ENCODE measurements at places on chromosomes 1 and 21. TPM values are rescaled to one million over a fixed set of nuclear protein-coding genes. Genes with fewer than 3 reads are reported as not detected.

DNA sequence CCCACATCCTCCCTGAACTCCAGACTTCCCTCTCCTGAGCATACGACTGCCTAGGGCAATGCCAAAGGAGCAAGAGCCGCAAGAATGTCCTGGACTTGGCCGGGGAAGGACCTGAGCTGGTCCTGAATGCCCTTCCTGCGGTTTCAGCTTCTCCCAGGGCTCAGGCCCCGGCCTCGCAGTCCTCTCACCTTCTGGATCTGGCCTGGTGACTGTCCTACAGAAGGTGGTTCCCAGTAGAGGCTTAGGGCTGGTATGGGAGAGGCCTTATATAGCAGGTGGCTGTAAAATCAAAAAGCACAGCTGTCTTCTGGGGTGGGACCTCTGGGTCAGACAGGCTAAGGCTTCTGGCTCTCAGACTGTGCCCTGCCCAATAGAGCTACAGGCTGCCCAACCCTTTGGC is at the start of gene LYPD8:
Gene LYPD8, minus strand, starts transcription at position 243 of the 400 bp plus-strand sequence. CDS start 4,678 bp downstream, outside the sequence.
- H3K27me3 ChIP-seq, result no peaks in the 10 kb centered on the region
- peak within 1 kb of the TSS; percentile 67 for H3K27ac ChIP-seq
- H3K36me3 ChIP-seq, result no peaks in the 10 kb centered on the region
- peak within 1 kb of the TSS; percentile 14 for H3K4me3 ChIP-seq
- DNase-seq, result peak; percentile 46
- peaks cover 13% of the 10 kb centered on the region for H3K4me1 ChIP-seq

DNA sequence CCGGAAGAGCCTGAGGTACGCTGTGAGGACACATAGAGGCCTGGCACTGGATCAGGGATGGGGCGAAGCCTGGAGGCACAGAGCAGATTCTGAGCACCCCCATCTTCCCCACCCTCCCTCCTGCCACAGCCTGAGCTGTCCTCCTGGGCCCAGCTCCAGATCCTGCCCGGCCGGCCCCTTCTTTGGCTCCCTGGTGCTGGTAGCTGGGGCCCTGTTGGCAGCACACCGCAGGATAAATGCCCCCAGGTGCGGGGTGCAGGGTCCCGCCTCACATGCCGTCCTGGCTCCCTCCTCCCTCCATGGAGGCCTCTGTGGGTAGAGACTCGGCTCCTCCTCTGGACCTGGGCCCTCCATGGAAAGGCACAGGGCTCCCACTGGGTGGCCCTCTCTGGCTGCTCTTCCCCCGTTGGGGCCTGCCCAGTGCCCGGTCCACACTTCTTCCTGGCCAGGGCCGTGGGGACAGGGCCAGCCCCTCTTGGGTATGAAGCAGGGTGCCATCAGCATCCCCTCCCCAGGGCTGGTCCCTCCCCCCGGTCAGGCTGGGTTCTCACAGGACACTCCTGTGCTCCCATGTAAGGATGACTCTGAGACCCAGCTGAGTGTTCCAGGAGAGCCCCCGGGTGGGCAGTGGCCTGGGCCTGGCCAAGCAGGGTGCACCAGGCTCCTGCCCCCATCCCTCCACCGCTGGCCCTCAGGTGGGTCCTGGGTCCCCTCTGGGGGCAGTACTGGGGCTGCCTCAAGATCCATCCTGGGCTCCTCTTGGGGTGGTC is 1.1 kb upstream of the OBSCN start:
- no peaks in the 10 kb centered on the region for H3K27me3 ChIP-seq
- no peak overlapping the region for H3K4me3 ChIP-seq
- no peaks in the 10 kb centered on the region for H3K36me3 ChIP-seq
- no peak for DNase-seq
- H3K4me1 ChIP-seq, result no peaks in the 10 kb centered on the region

- no peaks in the 10 kb centered on the region for H3K36me3 ChIP-seq
- no peak overlapping the region for H3K4me3 ChIP-seq
- H3K27ac ChIP-seq, result no peak overlapping the region
- H3K27me3 ChIP-seq, result no peaks in the 10 kb centered on the region
- no peaks in the 10 kb centered on the region for H3K4me1 ChIP-seq
- no peak for DNase-seq
Measured at GRCh38 chr1:224041032-224041431, 72.9 kb upstream of the FBXO28 start.

TTC24 gene
- total RNA-seq, result not detected

DNA sequence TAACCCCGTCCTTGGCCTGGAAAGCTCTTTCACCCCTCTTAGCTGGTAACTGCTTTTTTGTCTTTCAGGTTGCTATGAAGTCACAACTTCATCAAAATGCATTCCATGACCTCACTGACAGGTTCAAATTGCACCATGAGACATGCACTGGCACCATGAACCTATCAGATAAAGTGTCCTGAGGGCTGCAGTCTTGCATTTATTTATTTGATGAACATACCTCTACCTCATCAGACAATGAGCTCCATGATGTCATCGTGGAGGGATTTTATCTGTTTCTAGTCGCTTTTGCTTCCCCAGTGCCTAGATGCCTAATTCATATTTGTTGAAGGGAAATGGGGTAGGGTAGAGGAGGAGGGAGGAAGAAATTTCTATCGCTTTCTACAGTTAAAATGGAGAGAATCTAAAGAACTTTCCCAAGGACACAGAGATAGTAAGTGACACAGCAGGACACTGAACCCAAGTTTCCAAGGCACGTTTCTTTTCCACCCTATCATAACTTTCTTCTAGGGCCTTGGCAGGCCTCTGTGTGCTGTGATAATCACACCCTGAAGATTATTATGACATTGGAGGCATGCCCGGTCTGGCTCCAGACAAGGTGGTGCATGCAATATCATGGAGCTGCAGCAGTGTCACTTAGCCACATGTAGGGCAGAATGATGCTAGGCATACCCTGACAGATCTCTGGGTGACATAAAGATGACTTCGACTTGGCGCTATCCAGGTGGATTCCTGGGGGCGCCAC is 69.5 kb downstream of the CD58 start:
- H3K27me3 ChIP-seq, result no peaks in the 10 kb centered on the region
- no peak overlapping the region for H3K4me3 ChIP-seq
- H3K36me3 ChIP-seq, result no peaks in the 10 kb centered on the region

SDF4 gene
- total RNA-seq, result 202 TPM

- no peak overlapping the region for H3K27ac ChIP-seq
- H3K27me3 ChIP-seq, result no peaks in the 10 kb centered on the region
- no peak for DNase-seq
- peaks cover 5% of the 10 kb centered on the region for H3K4me1 ChIP-seq
- H3K36me3 ChIP-seq, result no peaks in the 10 kb centered on the region
Measured at GRCh38 chr21:45126204-45126626, 51.8 kb downstream of the ADARB1 start.

FAM20B gene
- total RNA-seq, result 38.9 TPM

DNA sequence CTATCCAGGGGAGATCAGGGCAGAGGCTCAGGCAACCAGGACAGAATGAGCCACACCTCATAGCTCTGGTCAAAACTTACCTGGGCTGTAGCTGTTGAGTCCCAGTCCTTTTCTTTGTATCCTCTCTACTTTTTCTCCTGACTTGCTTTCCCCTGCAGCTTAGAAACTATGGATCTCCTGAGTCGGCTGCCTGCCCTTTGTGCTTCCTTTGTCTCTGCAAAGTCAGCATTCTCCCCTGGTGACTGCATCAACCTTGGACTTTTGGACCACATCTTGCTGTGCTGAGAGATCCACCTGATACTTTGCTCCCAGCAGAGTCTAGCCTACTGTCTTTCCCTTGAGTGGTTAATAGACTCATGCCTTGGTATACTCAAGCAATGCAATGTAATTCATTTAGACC is 353.3 kb downstream of the SIPA1L2 start:
- no peak overlapping the region for H3K27ac ChIP-seq
- H3K36me3 ChIP-seq, result no peaks in the 10 kb centered on the region
- no peak for DNase-seq
- no peak overlapping the region for H3K4me3 ChIP-seq
- no peaks in the 10 kb centered on the region for H3K27me3 ChIP-seq

KCNN3 gene
- 0.99 TPM for total RNA-seq

GRCh38 chr1:114718661-114719423 is 2.3 kb upstream of the NRAS start:
- H3K27ac ChIP-seq, result no peak overlapping the region
- DNase-seq, result no peak
- peaks cover 6% of the 10 kb centered on the region for H3K36me3 ChIP-seq
- H3K4me1 ChIP-seq, result peaks cover 10% of the 10 kb centered on the region
- H3K27me3 ChIP-seq, result no peaks in the 10 kb centered on the region
- H3K4me3 ChIP-seq, result no peak overlapping the region

CRABP2 gene
- 1.2 TPM for total RNA-seq

HS2ST1 gene
- 21.3 TPM for total RNA-seq

- H3K4me3 ChIP-seq, result no peak overlapping the region
- no peaks in the 10 kb centered on the region for H3K4me1 ChIP-seq
- H3K27ac ChIP-seq, result no peak overlapping the region
- no peaks in the 10 kb centered on the region for H3K36me3 ChIP-seq
- no peaks in the 10 kb centered on the region for H3K27me3 ChIP-seq
Measured at GRCh38 chr1:85124091-85124490, 75.8 kb upstream of the MCOLN3 start.

ERRFI1 gene
- total RNA-seq, result 22.3 TPM

TRIM17 gene
- 0.21 TPM for total RNA-seq

DNA sequence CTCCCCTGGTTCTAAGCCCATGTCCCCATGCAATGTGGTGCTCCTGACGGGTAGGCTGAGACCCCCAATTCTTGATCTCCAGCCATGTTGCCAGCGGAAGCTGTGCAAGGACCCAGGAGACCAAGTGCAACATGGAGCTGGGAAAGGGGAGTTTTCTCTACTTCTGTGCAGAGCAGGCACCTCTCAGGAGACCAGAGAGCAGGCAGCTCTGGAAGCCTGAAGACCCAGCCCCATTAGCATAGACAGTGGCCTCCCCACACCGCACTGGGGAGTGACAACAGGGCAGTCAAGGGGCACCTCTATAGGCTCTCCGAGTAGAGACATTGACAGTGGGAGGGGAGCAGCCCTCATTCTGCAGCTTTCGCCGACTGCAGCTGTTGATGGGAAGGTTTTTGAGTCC is 410.2 kb downstream of the MATN1 start:
- DNase-seq, result peak; percentile 6
- H3K4me1 ChIP-seq, result no peaks in the 10 kb centered on the region
- H3K27me3 ChIP-seq, result no peaks in the 10 kb centered on the region
- no peak overlapping the region for H3K27ac ChIP-seq
- no peak overlapping the region for H3K4me3 ChIP-seq
- no peaks in the 10 kb centered on the region for H3K36me3 ChIP-seq

SYT11 gene
- total RNA-seq, result 4.6 TPM

DNA sequence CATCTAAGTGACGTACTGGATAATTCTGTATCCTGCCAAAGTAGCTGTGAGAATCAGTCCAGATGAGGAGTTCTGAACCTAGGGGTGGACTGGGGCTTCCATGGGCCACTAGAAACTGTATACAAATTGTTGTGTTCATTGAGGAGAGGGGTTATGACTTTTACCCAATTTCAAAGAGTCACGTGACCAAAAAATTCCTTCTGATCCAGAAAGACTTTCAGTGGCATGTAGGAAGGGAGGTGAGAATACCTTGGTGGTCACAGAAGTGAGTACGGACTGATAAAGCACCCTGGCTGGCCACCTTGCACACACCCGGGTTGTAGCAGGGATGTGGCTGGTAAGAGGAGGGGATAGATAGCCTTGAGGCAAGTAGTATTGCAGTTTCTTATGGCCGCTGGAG is 60.4 kb downstream of the BCAR3 start:
- no peaks in the 10 kb centered on the region for H3K36me3 ChIP-seq
- H3K27ac ChIP-seq, result no peak overlapping the region
- no peak overlapping the region for H3K4me3 ChIP-seq

GRCh38 chr21:36663033-36663855 is 35.7 kb upstream of the SIM2 start:
- no peak overlapping the region for H3K27ac ChIP-seq
- H3K4me1 ChIP-seq, result no peaks in the 10 kb centered on the region

DNA sequence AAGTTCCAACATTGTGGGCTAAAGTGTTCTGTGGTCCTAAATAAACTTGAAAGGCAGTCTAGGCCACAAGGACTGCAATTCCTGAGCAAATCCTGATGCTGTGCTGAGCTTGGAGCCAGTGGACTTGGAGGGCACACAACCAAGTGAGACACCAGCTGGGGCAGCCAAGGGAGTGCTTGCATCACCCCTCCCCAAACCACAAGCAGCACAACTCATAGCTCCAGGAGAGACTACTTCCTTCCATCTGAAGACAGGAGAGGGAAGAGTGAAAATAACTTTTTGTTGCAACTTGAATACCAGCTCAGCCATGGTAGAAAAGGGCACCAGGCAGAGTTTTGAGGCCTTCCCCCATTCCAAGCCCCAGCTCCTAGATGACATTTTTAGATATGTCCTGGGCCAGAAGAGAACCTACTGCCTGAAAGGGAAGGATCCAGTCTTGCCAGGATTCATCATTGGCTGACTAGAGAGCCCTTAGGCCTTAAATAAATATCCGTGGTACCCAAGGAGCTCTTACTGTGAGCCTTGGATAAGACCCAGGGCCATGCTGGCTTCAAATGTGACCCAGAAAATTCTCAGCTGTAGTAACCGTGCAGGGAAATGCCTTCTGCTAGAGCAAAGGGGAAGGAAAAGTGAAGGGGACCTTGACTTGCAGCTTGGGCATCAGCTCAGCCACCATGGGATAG is 35.4 kb upstream of the LRRC8B start:
- H3K4me1 ChIP-seq, result no peaks in the 10 kb centered on the region
- no peak overlapping the region for H3K4me3 ChIP-seq
- DNase-seq, result no peak
- no peaks in the 10 kb centered on the region for H3K27me3 ChIP-seq
- no peaks in the 10 kb centered on the region for H3K36me3 ChIP-seq
- no peak overlapping the region for H3K27ac ChIP-seq

KRTAP13-2 gene
- total RNA-seq, result 2.3 TPM

- no peak for DNase-seq
- H3K4me3 ChIP-seq, result no peak overlapping the region
- no peaks in the 10 kb centered on the region for H3K4me1 ChIP-seq
- no peak overlapping the region for H3K27ac ChIP-seq
- H3K36me3 ChIP-seq, result no peaks in the 10 kb centered on the region
Measured at GRCh38 chr1:176338877-176339276, 124.1 kb upstream of the PAPPA2 start.

SLAMF9 gene
- total RNA-seq, result not detected

DSCAM gene
- total RNA-seq, result not detected

GRCh38 chr1:176790786-176791185 is 327.8 kb downstream of the PAPPA2 start:
- H3K27me3 ChIP-seq, result no peaks in the 10 kb centered on the region
- no peak overlapping the region for H3K4me3 ChIP-seq
- H3K36me3 ChIP-seq, result no peaks in the 10 kb centered on the region
- no peaks in the 10 kb centered on the region for H3K4me1 ChIP-seq

DNA sequence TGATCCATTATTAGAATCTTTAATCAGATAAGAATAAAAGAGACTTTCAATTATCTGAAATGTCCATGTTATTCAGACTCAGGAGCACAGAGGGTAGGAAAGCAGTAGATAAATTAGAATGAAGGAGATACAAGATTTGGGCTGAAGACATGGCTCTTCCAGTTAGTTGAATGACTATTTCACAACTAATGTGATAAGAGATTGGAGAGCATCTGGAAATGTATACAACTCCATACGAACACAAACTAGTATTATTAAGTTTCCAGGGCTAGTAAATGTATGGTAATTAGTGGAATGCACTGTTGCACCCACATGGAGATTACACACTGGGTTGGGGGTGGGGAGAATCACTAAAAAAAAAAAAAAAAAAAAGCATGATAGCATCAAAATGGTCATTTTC is 618.0 kb downstream of the KIF26B start:
- no peak overlapping the region for H3K27ac ChIP-seq
- no peaks in the 10 kb centered on the region for H3K27me3 ChIP-seq
- no peaks in the 10 kb centered on the region for H3K4me1 ChIP-seq
- DNase-seq, result no peak
- no peaks in the 10 kb centered on the region for H3K36me3 ChIP-seq

PIGR gene
- total RNA-seq, result 7,504 TPM

- no peaks in the 10 kb centered on the region for H3K27me3 ChIP-seq
- H3K4me1 ChIP-seq, result peaks cover 9% of the 10 kb centered on the region
- H3K27ac ChIP-seq, result peak overlapping the region; percentile 82
- peak; percentile 50 for DNase-seq
- H3K4me3 ChIP-seq, result peak overlapping the region; percentile 85
- H3K36me3 ChIP-seq, result no peaks in the 10 kb centered on the region
Measured at GRCh38 chr1:20483833-20484518, 2.0 kb downstream of the CAMK2N1 start.

IGSF5 gene
- total RNA-seq, result 0.82 TPM

All from colonic mucosa (tissue), 4 donors.